ENCODE measurements at places on chromosomes 5 and 9.

- DNase-seq, result no peak
These were observed 109.2 kb downstream of the FBXW11 start for GRCh38 chr5:171897231-171897630.

- DNase-seq, result no peak
These were observed 91.0 kb downstream of the ARSB start for GRCh38 chr5:78893940-78894677.

DNA sequence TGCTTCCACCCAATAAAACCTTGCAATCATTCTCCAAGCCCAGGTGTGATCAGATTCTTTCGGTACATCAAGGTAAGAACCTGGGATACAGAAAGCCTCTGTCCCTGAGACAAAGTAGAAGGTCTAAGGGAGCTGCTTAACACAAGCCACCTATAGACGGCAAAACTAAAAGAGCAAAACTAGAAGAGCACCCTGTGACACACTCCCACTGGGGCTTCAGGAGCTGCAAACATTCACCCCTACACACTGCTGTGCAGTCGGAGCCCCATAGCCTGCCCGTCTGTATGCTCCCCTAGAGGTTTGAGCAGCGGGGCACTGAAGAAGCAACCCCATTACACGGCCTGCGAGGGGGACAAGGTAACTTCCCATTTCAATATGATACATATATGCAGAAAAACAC, 179.6 kb upstream of the CDH9 start:
- no peak for DNase-seq

- no peak for DNase-seq
These were observed 61.9 kb upstream of the ITGA1 start for GRCh38 chr5:52725808-52726207.

DNA sequence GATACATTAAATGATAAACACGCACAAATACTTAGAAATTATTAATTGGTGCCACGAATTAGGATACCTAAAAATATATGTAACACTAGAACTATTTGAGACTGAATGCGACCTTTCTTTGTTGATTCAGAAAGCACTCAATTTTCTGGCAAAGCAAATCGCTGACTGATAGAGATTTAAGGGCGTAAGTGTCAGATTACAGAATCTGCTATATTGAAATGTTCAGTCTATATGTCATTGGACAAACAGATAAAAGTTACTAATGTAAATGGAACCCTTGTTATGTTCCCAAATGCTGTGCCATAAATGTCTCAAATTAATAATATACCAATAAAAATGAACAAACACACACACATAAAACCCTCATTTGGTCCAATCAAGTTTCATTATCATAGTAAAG, 137.9 kb downstream of the MPDZ start:
- DNase-seq, result no peak

All from large intestine (tissue), 12 donors.